Mesothelial cell of epicardium (in vitro differentiated cells): ENCODE measurements at places on chromosomes 16 and 17. TPM values are rescaled to one million over a fixed set of nuclear protein-coding genes. Genes with fewer than 3 reads are reported as not detected.

MT3 gene
- total RNA-seq, result not detected in 3 replicates

OR3A3 gene
- total RNA-seq, result not detected in 3 replicates

SNX20 gene
- total RNA-seq, result not detected in 3 replicates

MON1B gene
- total RNA-seq, result 35.2 to 39.8 TPM (median 36.7 TPM) in 3 replicates

CCL5 gene
- total RNA-seq, result not detected in 3 replicates

HCRT gene
- total RNA-seq, result not detected in 3 replicates

DNA sequence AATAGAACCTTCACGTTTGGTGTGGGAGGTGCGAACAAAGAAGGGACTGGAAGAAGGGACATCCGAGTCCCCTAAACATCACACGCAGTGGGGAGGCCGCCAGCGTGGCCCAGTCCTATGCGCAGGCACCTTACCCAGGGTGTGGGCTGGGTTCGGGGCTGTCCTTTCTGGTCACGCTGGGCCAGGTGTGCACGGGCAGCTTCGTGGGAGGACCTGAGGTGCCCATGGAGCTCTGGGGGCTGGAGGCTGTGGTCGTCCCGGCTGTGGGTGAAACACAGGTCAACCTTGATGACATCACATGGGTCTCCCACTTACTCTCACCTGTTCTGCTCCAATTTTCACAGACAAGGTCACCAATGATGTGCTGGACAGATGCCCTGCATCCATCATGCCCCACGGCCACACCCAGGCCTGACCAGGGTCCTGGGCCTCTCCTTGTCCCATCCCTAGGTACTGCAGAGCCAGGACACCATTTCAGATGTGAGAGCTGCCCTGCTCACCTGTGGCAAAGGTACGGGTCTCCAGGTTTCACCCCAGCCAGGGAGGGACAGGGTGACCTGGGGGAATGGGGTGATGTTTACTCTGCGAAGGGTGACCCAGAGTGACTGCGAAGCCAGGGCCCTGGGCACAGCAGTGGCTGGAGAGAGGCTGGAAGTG lies 3.1 kb downstream of the CD300C start:
- H3K4me3 ChIP-seq, result no peak overlapping the region
- peaks cover 29% of the 10 kb centered on the region for H3K27me3 ChIP-seq

GRCh38 chr16:73232555-73233328 lies 184.8 kb upstream of the ZFHX3 start:
- peak overlapping the region; percentile 95 for H3K27ac ChIP-seq
- peak overlapping the region; percentile 62 for H3K4me3 ChIP-seq
- H3K36me3 ChIP-seq, result no peaks in the 10 kb centered on the region
- peaks cover 8% of the 10 kb centered on the region for H3K27me3 ChIP-seq

GRCh38 chr16:72785171-72785570 lies 262.8 kb downstream of the ZFHX3 start:
- no peaks in the 10 kb centered on the region for H3K27me3 ChIP-seq
- peaks cover 23% of the 10 kb centered on the region for H3K36me3 ChIP-seq
- peak overlapping the region; percentile 81 for H3K27ac ChIP-seq
- DNase-seq, result no peak

DNA sequence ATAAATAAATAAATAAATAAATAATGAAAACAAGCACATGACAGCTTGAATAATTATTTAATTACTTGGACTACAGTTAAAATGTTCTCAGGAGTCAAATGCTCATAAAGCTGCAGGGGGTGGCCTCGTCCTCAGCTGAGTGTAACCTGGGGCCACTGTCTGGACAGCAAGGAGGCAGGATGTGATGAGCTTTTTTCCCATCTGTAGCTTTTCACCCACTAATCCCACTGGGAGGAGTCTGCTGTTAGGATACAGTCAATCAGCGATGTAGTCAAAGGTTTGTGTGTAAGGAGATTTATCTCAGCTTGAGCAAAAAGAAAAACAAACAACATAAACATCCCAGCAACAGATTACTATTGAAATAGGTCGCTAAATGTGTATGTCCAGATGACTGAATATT lies 22.5 kb downstream of the ZCCHC14 start:
- H3K4me1 ChIP-seq, result peaks cover 40% of the 10 kb centered on the region
- peaks cover 3% of the 10 kb centered on the region for H3K36me3 ChIP-seq
- H3K27me3 ChIP-seq, result no peaks in the 10 kb centered on the region
- no peak overlapping the region for H3K4me3 ChIP-seq
- no peak overlapping the region for H3K27ac ChIP-seq

DNA sequence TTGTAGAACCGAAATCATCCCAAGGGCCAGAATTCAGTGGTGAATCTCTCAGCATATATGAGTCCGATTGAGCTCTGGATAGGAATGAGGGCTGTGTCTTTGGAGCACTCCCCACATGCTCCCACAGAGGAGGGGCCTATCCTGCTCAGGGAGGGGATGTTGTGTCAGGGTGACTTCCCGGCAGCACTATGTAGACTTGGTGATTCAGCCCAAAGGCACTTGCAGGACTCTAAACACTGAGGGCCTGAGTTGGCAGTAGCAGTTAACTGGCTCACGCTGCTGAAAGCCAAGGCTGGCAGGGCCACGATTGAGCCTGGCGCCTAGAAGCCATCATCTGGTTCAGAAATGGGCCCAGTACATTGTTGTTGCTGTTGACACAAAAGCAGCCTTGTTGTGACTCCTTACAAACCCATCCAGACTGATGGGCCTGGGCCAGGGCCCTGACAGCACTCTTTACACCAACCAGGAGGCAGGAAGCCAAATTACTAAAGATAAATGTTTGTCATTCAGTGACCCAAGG lies 31.9 kb downstream of the NMT1 start:
- peak overlapping the region; percentile 69 for H3K27ac ChIP-seq
- H3K36me3 ChIP-seq, result peaks cover 48% of the 10 kb centered on the region
- no peaks in the 10 kb centered on the region for H3K4me1 ChIP-seq
- H3K4me3 ChIP-seq, result no peak overlapping the region

- DNase-seq, result no peak
- H3K4me1 ChIP-seq, result peaks cover 2% of the 10 kb centered on the region
- H3K36me3 ChIP-seq, result peaks cover 8% of the 10 kb centered on the region
These were observed 32.6 kb downstream of the ERN1 start for GRCh38 chr17:64097196-64097936.

DNA sequence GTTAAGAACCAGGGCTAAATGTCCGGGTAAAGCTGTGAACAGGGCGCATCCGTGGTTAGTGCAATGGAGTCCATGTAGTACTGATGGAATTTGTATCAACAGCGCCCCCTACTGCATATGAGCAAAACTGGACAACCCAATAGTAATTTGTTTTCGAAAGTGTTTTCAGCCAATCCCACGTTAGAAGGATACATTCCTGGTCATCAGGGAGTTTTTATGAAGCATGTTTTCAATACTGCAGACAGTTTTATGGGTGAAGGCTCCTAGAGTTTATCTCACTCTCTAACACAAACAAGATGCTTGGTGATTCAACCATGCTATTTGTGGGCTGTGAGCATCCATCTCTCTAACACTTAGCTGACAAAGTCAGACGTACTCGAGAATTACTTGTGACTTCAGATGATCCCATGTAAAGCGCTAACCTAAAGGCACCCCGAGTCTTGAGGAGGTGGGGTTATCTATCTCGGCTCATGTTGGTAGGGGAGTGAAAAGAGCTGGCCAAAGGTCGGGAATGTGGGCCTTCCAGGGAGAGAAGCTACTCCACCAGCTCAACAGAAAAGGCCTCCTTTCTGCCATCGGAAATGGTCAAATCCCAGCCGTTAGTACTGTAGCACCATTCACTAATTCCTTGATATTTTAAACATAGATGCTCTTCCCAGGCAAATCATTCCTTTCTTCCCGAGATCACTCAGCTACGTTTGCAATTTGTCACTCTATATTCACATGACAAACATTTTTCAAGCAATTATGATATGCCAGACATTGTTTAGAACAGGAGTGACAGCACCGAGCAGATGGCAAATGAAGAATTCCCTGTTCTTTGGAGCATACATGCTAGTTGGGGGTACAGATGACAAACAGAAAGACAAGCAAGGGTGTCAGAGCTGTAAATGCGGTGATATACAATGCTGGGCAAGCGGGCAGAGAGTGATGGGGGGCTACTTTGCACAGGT lies 46.9 kb upstream of the HNF1B start:
- no peak overlapping the region for H3K4me3 ChIP-seq
- peaks cover 5% of the 10 kb centered on the region for H3K4me1 ChIP-seq
- no peaks in the 10 kb centered on the region for H3K36me3 ChIP-seq
- H3K27ac ChIP-seq, result no peak overlapping the region
- no peak for DNase-seq

- DNase-seq, result no peak
- H3K4me3 ChIP-seq, result no peak overlapping the region
These were observed 26.1 kb upstream of the CBFA2T3 start for GRCh38 chr16:89002851-89003830.

GRCh38 chr16:14285513-14286367 lies 214.6 kb downstream of the MRTFB start:
- peak overlapping the region; percentile 92 for H3K4me3 ChIP-seq
- H3K36me3 ChIP-seq, result peaks cover 2% of the 10 kb centered on the region
- peak; percentile 96 for DNase-seq
- peaks cover 7% of the 10 kb centered on the region for H3K27me3 ChIP-seq
- H3K4me1 ChIP-seq, result peaks cover 3% of the 10 kb centered on the region

- H3K36me3 ChIP-seq, result no peaks in the 10 kb centered on the region
- H3K4me1 ChIP-seq, result no peaks in the 10 kb centered on the region
- H3K27ac ChIP-seq, result no peak overlapping the region
- no peak for DNase-seq
These were observed 193.2 kb upstream of the MYOCD start for GRCh38 chr17:12472252-12473173.

- no peak overlapping the region for H3K4me3 ChIP-seq
- DNase-seq, result no peak
- H3K27me3 ChIP-seq, result no peaks in the 10 kb centered on the region
These were observed 82.5 kb downstream of the OR1D5 start for GRCh38 chr17:2980904-2981246.

DNA sequence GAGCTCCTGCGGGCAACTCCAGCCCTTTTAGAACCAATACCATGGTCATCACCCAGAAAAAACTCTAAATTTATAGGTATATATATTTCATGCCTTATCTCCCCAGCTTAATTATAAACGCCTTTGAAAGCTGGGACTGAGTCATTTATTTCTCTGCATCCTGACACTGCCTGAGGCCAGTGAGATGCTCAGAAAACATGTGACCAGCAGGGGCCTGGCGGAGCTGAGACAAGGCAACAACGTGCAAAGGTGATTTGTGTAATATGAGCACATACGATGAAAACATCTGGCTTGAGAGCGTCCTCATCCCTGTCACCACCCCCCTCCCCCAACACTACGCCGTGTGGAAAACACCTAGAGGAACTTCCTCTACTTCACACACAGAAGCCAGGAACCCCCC lies 22.7 kb downstream of the NXN start:
- H3K4me1 ChIP-seq, result peaks cover 42% of the 10 kb centered on the region
- H3K27me3 ChIP-seq, result no peaks in the 10 kb centered on the region
- peak overlapping the region; percentile 78 for H3K27ac ChIP-seq
- peaks cover 1% of the 10 kb centered on the region for H3K36me3 ChIP-seq
- no peak for DNase-seq

- peaks cover 8% of the 10 kb centered on the region for H3K36me3 ChIP-seq
- no peaks in the 10 kb centered on the region for H3K4me1 ChIP-seq
- DNase-seq, result no peak
- peaks cover 12% of the 10 kb centered on the region for H3K27me3 ChIP-seq
- no peak overlapping the region for H3K4me3 ChIP-seq
These were observed 22.5 kb upstream of the CHMP6 start for GRCh38 chr17:80969030-80969673.

DNA sequence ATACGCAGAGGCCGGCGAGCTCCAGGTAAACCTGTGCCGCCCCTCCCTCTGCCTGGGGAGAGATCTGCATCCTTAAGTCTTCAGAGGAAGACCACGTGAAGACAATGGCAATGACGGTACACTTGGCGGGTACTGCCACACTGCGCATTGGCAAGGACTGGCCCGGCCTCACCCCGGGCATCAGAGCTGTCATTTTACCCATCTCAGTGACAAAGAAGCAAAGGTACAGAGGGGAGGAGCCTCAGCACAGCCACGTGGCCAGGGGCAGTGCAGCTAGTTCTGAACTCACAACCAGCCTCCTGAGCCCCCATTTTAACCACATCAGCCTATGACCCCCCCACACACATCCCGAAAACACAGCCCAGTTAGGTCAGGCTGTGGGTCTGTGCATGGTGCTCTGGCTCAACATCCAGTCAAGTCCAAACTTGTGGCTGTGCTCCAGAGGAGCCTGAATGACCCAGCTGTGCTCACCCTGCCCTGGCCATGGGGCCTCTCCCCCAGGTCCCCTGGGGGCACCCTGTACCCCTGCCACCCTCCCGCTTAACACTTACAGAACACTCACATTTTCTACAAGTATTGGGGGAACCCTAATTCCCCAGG lies 80.6 kb downstream of the C16orf95 start:
- peaks cover 24% of the 10 kb centered on the region for H3K4me1 ChIP-seq
- DNase-seq, result no peak
- no peaks in the 10 kb centered on the region for H3K36me3 ChIP-seq
- no peak overlapping the region for H3K4me3 ChIP-seq
- no peak overlapping the region for H3K27ac ChIP-seq

GRCh38 chr17:82400206-82400605 lies 17.9 kb upstream of the HEXD start:
- no peaks in the 10 kb centered on the region for H3K27me3 ChIP-seq
- H3K4me1 ChIP-seq, result no peaks in the 10 kb centered on the region
- no peak overlapping the region for H3K4me3 ChIP-seq
- H3K27ac ChIP-seq, result no peak overlapping the region
- peaks cover 14% of the 10 kb centered on the region for H3K36me3 ChIP-seq
- DNase-seq, result no peak

DNA sequence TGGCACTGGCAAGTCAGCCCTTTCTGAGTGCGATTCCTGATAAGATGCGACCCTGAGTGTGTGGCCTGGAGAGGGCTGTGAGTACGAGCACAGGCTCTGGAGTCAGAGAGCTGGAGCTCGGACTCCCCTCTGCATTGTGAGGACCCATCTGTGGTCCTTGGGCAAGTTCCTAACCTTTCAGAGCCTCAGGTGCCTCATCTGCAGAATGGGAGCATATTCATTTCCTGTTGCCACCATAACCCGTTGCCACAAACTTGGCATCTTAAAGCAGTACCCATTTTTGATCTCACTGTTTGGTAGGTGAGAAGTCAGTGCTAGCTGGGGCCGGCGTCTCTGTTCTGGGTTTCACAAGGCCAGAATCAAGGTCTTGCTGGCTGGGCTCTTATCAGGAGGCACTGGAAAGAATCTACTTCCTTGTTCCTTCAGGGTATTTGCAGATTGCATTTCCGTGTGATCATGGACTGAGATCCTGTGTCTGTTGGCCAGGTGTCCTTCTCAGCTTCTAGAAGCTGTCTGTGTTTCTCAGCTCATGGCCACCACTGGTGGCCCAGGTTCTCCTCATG lies 20.2 kb downstream of the KNOP1 start:
- H3K4me3 ChIP-seq, result no peak overlapping the region
- DNase-seq, result no peak
- no peaks in the 10 kb centered on the region for H3K27me3 ChIP-seq
- peaks cover 37% of the 10 kb centered on the region for H3K36me3 ChIP-seq
- H3K4me1 ChIP-seq, result peaks cover 24% of the 10 kb centered on the region
- H3K27ac ChIP-seq, result no peak overlapping the region

DNA sequence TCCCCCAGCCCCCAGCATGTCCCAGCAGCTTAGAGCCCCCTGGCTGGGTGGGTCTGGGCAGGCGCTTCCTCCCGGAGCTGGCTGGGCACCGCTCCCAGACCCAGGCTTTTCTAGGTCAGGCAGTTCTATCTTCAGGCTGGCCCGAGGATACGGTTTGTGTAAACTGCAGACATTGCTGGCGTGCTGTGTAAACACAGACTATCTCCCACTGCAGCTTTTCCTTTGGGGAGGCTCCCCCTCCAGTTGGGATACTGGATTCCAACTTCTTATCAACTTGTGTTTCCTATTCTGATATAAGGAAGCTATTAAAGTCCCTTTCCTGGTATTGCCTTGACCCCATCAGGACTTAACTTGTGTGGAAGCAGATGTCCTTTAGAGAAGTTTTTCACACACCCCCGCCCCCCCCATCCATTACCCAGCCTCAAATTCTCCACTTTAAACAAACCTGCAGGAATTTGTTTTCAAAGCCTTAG lies 18.3 kb upstream of the GNA13 start:
- H3K36me3 ChIP-seq, result no peaks in the 10 kb centered on the region
- H3K27me3 ChIP-seq, result no peaks in the 10 kb centered on the region
- DNase-seq, result peak; percentile 24
- H3K4me1 ChIP-seq, result peaks cover 26% of the 10 kb centered on the region
- peak overlapping the region; percentile 8 for H3K4me3 ChIP-seq
